MCF 10A (cell line): ENCODE measurements at places on chromosomes 13 and 19. TPM values are rescaled to one million over a fixed set of nuclear protein-coding genes. Genes with fewer than 3 reads are reported as not detected.

DNA sequence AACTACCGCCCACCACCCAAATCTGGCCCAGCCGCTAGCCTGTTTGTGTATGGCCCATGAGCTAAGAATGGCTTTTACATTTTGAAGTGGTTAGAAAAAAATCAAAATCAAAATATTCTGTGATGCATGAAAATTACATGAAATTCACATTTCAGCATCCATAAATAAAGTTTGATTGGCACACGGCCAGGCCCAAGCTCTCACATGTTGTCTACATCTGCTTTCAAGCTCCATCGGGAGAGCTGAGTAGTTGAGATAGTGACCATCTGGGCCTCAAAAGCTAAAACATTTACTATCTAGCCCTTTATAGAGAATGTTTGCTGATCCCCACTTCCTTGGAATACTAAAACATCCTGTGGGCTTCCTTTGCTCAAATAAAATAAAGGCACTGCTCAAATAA, 14.5 kb downstream of the RFX2 start:
- no peak overlapping the region for H3K27ac ChIP-seq
- no peak overlapping the region for H3K4me3 ChIP-seq
- no peak for DNase-seq
- H3K27me3 ChIP-seq = no peaks in the 10 kb centered on the region
- H3K4me1 ChIP-seq = peaks cover 36% of the 10 kb centered on the region
- H3K36me3 ChIP-seq = no peaks in the 10 kb centered on the region

DNA sequence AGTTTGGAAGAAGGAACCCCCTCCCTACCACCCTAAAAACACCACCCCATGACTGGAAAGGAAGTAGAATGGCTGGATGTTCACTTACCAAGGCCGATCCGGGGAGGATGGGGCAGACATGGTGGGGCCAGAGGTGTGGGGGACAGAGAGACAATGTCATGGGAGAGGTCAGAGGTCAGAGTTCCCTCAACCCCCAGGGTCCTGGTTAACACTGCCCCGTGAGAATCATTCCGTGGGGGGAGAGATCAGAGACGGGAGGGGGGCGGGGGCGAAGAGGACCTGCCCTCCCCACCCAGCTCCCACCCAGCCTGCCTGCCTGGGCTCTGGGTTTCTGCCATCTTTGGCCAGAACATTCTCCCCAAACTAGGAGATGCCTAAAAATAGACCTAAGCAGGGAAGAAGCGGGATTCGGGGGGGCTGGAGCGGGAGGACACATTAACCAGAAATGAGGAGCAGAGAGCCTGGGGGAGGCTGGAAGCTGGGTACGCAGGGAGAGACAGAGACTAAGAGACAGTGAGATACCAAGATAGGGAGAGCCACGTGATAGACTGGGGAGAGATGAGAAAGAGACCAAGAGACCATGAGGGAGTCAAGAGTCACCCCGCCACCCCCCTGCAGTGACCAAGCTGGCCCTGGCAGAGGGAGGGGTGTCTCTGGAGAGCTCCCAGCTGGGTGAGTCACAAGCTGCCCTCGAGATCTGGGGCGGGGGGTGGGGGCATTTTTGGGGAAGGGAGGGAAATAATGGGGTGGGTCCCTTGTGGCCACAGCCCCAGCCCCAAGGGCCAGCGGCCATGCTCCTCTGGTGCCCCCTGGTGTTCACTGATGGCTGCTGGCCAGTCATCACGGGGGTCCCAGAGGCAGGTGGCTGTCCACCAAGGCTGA, 6.1 kb upstream of the KANK2 start:
- H3K4me1 ChIP-seq = peaks cover 25% of the 10 kb centered on the region
- peak; percentile 78 for DNase-seq
- H3K4me3 ChIP-seq = peak overlapping the region; percentile 17
- H3K27me3 ChIP-seq = no peaks in the 10 kb centered on the region

DNA sequence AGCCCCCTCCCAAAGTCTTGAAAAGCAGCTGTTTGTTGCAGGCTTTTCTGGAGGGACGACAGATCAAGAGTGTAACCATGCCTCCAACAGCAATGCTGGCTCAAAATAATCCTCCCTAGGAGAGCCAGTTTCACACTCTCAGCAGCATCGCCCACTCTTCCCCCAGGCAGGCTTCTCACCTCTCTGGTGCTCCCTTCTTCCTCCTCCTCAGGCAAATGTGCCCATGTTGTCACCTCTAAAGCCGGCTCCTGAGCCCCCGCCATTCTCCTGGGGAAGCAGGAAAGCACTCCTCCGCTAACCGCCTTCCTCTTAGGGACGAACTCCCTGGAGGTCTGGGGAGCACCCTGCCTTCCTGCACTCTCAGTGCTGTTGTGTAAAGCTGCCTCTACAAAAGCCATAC, 98.9 kb upstream of the SGCG start:
- DNase-seq = no peak
- no peaks in the 10 kb centered on the region for H3K27me3 ChIP-seq
- H3K27ac ChIP-seq = peak overlapping the region; percentile 47
- H3K4me3 ChIP-seq = no peak overlapping the region
- no peaks in the 10 kb centered on the region for H3K36me3 ChIP-seq

DNA sequence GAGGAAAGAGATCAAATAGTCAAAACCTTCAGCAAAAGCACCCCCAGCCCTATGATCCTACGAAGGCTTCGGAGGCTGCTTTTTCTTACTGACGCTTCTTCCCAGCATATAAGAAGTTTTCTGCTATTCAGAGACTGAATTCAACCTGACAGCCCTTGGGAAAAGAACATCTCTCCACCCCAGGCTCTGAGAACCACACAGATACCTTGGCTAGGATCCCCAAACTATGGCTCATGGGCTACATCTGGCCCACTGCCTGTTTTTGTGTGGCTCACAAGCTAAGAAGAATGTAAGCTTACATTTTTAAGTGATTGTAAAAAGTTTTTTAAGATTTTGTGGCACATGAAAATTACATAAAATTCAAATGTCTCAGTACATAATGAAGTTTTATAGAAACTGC, 3.0 kb downstream of the SLC15A1 start:
- H3K4me3 ChIP-seq = no peak overlapping the region
- no peaks in the 10 kb centered on the region for H3K27me3 ChIP-seq
- no peaks in the 10 kb centered on the region for H3K36me3 ChIP-seq
- no peak overlapping the region for H3K27ac ChIP-seq
- peak; percentile 47 for DNase-seq

DNA sequence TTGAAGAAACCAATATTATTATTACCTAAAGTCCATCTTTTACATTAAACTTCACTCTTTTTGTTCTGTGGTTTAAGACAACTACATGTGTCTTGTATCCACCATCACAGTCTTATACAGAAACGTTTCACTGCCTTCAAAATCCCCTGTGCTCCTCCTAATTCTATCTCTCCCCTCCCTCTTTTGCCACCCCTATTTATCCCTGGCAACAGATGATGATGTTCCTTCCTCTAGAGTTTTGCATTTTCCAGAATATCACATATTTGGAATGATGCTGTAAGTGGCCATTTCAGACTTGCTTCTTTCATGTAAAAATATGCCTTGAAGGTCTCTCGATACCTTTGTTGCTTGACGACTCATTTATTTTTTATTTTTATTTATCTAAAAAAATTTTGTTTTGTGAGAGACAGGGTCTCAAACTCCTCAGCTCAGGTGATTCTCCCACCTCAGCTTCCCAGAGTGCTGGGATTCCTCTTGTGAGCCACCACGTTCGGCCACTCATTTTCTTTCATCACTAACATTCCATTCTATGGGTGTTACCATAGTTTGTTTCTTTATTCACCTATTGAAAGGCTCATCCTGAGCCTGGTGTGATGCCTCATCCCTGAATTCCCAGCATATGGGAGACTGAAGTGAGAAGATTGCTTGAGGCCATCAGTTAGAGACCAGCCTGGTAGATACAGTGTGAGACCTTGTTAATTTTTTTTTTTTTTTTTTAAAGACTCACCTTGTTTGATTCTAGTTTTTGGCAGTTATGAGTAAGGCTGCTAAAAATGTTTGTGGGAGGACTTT, 8.4 kb downstream of the ZNF763 start:
- no peaks in the 10 kb centered on the region for H3K4me1 ChIP-seq
- H3K4me3 ChIP-seq = no peak overlapping the region
- no peak for DNase-seq
- H3K36me3 ChIP-seq = no peaks in the 10 kb centered on the region

DNA sequence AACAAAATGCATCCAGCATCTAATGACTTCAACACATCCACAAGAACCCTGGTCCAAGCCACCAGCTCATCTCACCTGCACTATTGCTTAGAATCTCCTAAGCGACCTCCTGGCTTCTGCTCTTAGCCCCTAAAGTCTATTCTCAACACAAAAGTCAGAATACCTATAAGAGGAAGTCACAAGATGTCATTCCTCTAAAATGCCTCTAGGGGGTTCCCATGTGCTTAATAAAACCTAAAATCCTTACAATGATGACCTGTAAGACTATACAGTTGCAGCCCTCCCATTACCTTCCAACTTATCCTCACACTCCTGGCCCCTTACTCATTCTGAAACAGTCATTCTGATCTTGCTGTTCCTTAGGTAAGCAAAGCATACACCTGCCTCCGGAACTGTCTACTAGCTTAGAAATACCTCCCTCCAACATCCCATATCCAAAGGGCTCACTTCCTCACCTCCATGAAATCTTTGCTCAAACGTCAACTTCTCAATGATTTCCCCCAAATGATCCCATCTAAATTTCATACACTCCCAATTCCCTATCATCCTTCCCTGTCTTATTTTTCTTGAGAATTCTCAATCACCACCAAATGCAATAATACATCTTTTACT, 10.0 kb downstream of the ATP7B start:
- no peak overlapping the region for H3K27ac ChIP-seq
- H3K4me1 ChIP-seq = peaks cover 27% of the 10 kb centered on the region
- no peaks in the 10 kb centered on the region for H3K36me3 ChIP-seq
- peak; percentile 51 for DNase-seq
- no peak overlapping the region for H3K4me3 ChIP-seq

- DNase-seq = no peak
- H3K27ac ChIP-seq = no peak overlapping the region
- H3K4me3 ChIP-seq = no peak overlapping the region
- peaks cover 6% of the 10 kb centered on the region for H3K36me3 ChIP-seq
- H3K4me1 ChIP-seq = peaks cover 27% of the 10 kb centered on the region
These were observed 105.0 kb downstream of the MBNL2 start for GRCh38 chr13:97327086-97327485.

GRCh38 chr13:77398825-77399620, 72.1 kb upstream of the MYCBP2 start:
- no peaks in the 10 kb centered on the region for H3K36me3 ChIP-seq
- no peaks in the 10 kb centered on the region for H3K4me1 ChIP-seq
- DNase-seq = no peak
- peaks cover 100% of the 10 kb centered on the region for H3K27me3 ChIP-seq

- H3K36me3 ChIP-seq = peaks cover 19% of the 10 kb centered on the region
- H3K4me1 ChIP-seq = peaks cover 1% of the 10 kb centered on the region
These were observed 44.0 kb downstream of the KLF2 start for GRCh38 chr19:16368385-16369305.

GRCh38 chr19:35135389-35135909, 590 bp upstream of the LGI4 start:
- DNase-seq = peak; percentile 73
- no peaks in the 10 kb centered on the region for H3K36me3 ChIP-seq
- H3K4me3 ChIP-seq = no peak overlapping the region
- no peak overlapping the region for H3K27ac ChIP-seq
- peaks cover 4% of the 10 kb centered on the region for H3K27me3 ChIP-seq

The LHB gene
- not detected in 2 replicates for total RNA-seq

The SPACA4 gene
- total RNA-seq = not detected in 2 replicates

DNA sequence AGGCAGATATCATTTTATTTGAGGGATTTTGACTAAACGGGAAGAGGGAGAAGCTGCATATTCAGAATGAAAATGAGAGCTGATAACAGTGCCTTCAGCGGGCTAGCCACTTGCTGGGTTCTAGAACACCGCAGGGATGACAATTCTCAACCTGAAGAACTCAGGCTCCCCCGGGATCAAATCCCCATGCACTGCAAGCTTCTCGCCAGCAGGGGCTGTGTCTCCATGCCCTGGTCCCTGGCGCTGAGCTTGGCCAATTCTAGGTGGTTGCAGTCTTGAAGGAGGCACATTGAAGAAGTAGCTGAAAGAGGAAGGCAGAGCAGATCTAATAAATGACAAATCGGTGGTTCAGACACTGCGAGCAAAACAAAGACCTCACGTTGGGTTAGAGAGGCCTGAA, 128.7 kb downstream of the UQCRFS1 start:
- no peaks in the 10 kb centered on the region for H3K36me3 ChIP-seq
- H3K27me3 ChIP-seq = no peaks in the 10 kb centered on the region
- H3K4me3 ChIP-seq = no peak overlapping the region

DNA sequence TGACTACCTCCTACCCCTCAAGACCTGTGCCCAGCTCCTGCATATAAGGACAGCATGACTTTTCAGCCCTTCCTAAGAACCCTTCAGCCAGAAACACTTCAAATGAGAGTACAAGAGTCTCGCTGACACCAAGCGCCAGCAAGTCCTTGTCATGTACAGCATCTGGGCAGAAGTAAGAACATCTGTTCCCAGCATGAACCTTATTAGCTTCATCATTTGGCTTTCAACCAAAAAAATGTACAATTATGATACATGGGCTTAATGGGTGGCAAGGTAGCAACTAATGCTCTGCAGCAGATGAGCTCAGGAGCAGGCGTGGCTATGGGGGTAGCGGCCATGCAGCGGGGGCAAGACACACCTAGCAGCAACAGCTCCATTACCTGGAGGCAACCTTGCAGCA, 487.6 kb downstream of the COG6 start:
- H3K4me3 ChIP-seq = no peak overlapping the region
- H3K27ac ChIP-seq = no peak overlapping the region
- no peaks in the 10 kb centered on the region for H3K27me3 ChIP-seq
- peaks cover 44% of the 10 kb centered on the region for H3K4me1 ChIP-seq
- DNase-seq = no peak
- H3K36me3 ChIP-seq = peaks cover 6% of the 10 kb centered on the region

- peak; percentile 90 for DNase-seq
- no peak overlapping the region for H3K4me3 ChIP-seq
- no peaks in the 10 kb centered on the region for H3K36me3 ChIP-seq
- no peak overlapping the region for H3K27ac ChIP-seq
- H3K4me1 ChIP-seq = peaks cover 26% of the 10 kb centered on the region
- H3K27me3 ChIP-seq = peaks cover 20% of the 10 kb centered on the region
These were observed 23.5 kb downstream of the POU2F2 start for GRCh38 chr19:42108527-42109389.

The ARHGEF18 gene
- 31.5 and 34.6 TPM in 2 replicates for total RNA-seq

The PPP1R12C gene
- 76.4 and 88.6 TPM in 2 replicates for total RNA-seq
